ENCODE measurements at places on chromosomes 2 and 18.

DNA sequence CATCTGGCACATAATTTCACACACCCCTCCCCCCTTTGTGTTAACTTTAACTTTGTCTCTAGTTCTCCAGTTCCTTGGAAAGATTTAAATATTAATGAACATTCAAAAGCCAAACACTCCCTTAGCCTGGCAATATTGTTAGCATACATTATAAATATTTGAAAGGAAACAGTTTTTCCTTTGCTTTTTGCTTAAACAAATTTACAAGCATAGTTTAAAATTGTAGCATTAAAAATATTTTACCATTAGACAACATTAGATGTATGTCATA lies 113.1 kb upstream of the SLC38A11 start:
- DNase-seq = no peak

- no peak for DNase-seq
Measured at GRCh38 chr2:120402508-120402907, 56.6 kb downstream of the INHBB start.

GRCh38 chr2:201261906-201262305 lies 1.6 kb downstream of the CASP8 start:
- DNase-seq = no peak

DNA sequence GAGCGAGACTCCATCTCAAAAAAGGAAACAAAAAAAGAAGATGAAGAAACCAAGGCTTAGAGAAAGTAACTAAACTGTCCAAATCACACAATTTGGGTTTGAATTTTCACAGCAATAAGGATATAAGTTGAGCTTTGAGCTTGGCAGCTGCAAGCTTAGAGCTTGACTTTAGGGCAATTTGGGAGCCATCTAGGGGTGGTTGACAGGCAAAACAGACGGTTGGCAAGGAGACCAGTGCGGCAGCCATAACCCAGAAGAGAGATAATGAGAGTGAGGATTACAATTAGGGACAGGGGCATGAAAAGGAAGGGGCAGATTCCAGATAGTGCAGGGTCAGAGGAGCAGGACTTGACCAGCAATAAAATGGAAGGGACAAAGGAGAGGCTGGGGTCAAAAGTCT lies 382.2 kb upstream of the HNRNPA3 start:
- DNase-seq = no peak

DNA sequence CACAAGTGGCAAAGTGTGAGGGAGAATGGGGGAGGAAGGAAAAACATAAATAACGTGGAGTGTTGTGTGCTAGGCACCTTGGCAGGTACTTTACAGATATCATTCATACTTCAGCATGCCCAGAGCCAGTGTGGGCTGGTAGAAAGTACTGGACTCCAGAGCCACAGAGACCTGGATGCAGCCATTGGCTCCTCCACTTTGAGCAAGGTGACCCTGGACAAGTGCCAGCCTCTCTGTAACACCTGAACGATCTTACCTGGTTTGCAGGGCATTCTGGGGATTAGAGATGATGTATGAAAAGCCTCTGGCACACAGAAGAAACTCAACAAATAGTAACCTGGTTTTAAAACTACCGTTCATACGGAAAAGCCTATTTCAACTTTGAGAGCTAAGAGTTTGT lies 6.3 kb downstream of the LOXHD1 start:
- DNase-seq = no peak

- DNase-seq = no peak
Measured at GRCh38 chr2:37211939-37212338, 15.6 kb downstream of the CEBPZOS start.

GRCh38 chr2:95023222-95023597 lies 2.3 kb upstream of the MAL start:
- DNase-seq = no peak

DNA sequence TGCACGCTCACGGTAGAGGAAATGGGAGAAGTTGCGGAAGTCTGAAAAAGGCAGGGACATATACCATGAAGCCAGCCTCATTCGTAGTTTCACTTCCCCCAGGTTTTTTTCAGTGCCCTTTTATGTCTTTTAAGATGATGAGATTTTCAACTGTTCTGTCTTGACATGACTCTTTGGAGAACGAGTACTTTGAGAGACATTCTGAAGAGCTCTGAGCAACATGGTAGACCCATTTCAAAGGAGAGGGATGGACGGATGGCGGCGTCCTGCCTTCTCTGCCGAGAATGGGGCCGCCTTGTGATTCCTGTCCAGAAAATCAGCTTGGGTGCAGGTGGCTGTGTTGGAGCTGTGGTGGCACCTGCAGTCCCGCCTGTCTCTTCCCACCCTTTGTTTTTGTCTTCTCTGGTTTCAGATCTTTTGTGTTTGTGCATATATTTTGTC lies 41.7 kb downstream of the SH3BP4 start:
- no peak for DNase-seq

GRCh38 chr18:31248783-31249521 lies 69.0 kb upstream of the DSG1 start:
- peak; percentile 44 for DNase-seq

DNA sequence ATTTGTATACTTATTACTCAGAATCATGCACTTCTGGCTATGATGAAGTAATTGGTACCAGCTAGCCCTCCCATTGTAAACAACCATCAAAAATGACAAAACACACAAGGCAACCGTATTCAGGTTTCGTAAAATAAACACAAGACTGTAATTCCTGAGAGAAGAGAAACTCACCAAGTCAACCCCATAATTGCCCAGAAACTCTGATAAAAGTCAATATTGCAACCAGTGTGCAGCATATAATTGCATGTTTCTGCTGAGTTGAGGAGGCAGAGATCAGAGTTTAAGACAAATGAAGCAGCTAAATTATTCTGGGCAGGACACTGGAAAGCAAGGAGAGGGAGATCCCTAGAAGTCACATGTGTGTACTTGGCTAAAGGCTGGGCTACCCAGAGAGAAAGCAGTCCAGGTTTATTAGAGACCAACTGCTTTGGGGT lies 90.3 kb downstream of the ROCK2 start:
- no peak for DNase-seq

DNA sequence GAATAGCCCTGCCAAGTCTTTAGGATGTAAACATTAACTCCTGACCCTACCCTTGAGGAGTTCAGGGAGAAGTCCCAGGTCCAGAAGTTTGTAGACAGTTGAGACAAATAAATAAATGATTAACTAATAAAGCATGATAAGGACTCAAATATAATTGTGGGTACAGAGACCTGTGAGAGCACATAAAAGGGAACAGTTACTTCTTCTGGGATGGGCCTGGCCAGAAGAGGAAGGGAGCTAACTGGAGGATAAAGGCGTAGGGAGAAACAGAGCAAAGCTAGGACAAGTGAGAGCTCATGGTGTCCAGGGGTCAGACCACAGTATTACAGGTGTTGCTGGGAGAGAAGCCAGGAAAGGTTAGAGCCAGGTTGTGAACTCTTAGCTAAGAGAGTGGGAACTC lies 3.0 kb downstream of the LCLAT1 start:
- DNase-seq = no peak

DNA sequence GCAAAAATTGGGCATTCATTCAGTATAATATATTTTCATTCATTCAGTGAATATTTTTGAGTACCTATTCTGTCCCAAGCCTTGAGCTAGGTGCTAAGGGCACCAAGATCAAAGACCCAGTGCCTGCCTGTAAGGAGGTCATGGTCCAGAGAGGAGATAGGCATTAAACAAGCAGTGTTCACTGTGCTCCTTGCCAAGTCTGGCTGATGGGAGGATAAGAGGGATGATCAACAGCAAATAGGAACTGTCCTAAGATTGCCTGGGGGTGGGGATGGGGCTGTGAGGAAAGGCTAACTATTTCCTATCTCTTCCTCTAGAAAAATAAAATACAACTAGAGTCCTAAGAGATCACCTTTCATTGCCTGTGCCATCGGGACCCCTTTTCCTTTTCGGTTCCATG lies 60.4 kb downstream of the SETBP1 start:
- DNase-seq = no peak

DNA sequence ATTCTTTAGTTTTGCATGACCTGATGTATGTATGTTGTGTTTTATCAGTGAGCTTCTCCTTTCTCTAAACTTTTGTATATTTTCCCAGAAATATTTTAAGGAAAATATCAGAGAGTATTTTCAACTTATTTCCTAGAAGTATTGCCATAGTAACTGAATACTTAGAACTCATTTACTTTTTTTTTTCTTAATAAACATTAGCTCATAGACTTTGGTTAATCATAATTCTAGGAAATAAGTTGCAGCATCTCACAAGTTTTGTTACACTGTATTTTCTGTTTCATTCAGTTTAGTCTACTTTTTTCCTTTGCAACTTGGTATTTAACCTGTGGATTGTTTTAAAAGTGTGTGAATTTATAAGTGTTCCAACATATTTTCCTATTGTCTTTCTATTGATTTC lies 27.5 kb downstream of the SMCHD1 start:
- no peak for DNase-seq

DNA sequence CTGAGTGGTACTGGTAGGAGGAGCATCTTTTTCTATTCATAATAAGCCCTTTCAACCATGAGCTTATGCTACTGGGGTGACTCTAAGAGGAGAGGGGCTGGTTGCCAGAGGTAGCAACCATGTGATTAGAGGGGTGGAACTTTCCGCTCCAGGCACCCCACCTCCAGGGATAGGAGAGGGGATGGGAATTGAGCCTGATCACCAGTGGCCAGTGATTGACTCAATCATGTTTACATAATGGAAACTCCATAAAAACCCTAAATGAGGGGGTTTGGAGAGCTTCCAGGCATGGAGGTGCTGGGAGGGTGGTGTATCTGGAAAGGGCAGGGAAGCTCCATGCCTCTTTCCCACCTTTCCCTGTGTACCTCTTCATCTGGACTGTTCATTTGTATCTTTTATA lies 46.6 kb upstream of the RHOB start:
- DNase-seq = no peak

GRCh38 chr2:6352906-6353515 lies 512.7 kb downstream of the CMPK2 start:
- peak; percentile 57 for DNase-seq

- no peak for DNase-seq
Measured at GRCh38 chr2:198857246-198857645, 600.5 kb downstream of the SATB2 start.

- no peak for DNase-seq
Measured at GRCh38 chr2:66242099-66242789, 192.7 kb upstream of the MEIS1 start.

- DNase-seq = no peak
Measured at GRCh38 chr2:180734382-180734781, 246.0 kb upstream of the UBE2E3 start.

GRCh38 chr2:238711346-238711745 lies 136.5 kb upstream of the TWIST2 start:
- no peak for DNase-seq

GRCh38 chr2:26243470-26244308 lies 743 bp downstream of the HADHA start:
- peak; percentile 6 for DNase-seq

GRCh38 chr2:210207929-210208328 lies 17.3 kb downstream of the ACADL start:
- no peak for DNase-seq

- no peak for DNase-seq
Measured at GRCh38 chr2:152433289-152433688, 98.3 kb downstream of the FMNL2 start.

DNA sequence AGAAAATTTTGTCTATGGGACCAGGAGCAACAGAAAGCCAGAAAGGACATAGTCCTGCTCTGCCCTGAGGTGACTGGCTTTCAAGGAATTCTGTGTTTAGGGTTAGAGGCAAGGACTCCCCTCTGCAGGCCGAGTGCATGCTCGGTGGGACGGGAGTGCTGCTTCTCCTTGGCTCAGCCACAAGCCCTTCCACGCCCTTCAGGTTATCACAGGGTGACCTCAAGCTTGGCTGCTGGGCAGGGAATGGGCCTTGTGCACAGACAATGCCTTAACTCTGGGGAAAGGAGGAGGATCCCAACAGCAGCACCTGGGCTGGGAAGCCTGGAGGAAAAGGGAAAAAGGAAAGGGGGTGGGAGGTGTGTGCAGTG lies 32.8 kb downstream of the FAM178B start:
- no peak for DNase-seq

GRCh38 chr2:8566774-8567468 lies 114.9 kb upstream of the ID2 start:
- DNase-seq = no peak

DNA sequence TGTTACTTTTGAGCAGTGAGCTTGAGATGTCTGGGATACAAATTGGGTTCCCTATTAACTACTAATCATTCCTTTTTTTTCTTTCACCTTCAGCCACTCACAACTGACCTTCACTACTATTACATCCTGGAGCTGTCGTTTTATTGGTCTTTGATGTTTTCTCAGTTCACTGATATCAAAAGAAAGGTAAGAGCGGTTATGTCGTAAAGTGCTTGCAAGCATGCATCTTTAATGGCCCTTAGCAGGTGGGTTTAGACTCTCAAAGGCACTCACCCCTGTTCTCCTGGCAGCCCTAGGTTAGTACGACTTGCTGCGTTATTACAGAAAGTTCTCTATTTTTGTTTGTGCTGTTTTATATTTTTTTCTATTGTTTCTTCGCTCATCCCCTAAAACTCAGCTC lies 107.6 kb upstream of the NOSTRIN start:
- no peak for DNase-seq

- DNase-seq = peak; percentile 83
Measured at GRCh38 chr2:111168528-111169239, 48.0 kb downstream of the BCL2L11 start.

- peak; percentile 54 for DNase-seq
Measured at GRCh38 chr2:188042412-188042811, 249.3 kb upstream of the GULP1 start.

GRCh38 chr2:68119504-68119903 lies 38.2 kb upstream of the PNO1 start:
- DNase-seq = no peak

GRCh38 chr2:226902041-226902966 lies 66.5 kb downstream of the RHBDD1 start:
- no peak for DNase-seq

DNA sequence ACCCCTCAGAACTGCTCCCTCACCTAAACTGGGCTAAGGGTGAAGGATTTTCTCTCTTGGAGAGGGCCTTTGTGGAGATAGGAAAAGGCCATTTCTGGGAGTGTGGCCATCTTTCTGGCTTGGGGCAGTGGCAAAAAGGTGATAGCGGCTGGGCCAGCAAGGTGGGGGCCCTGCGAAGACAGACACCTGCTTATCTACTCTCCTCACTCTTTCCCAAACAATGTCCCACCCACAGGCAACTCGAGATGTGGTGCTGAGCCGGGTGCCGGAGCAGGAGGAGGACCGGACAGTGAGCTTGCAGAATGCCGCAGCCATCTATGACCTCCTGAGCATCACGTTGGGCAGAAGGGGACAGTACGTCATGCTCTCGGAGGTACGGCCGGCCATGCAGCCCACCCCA lies 90.1 kb upstream of the MCFD2 start:
- DNase-seq = no peak

All from brain microvascular endothelial cell (primary cell).